ENCODE measurements at places on chromosomes 3 and 15.

DNA sequence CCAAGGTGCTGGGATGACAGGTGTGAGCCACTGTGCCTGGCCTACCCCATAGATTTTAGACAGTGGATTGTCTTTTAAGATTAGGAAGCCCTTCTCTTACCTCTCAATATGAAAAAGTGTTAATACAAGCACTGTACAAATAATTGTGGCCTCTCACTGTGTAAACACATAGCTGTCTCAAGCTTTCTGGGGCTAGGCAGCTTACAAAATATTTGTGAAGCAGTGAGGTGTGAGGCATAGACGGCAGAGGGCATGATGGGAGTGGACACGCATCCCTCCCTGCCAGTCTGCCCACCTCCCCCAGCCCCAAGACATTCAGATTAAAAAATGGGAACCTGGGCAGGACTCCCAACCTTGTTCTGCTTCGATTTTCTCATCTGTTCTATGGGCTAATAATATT, 34.6 kb downstream of the SQOR start:
- no peak for DNase-seq

- no peak for DNase-seq
These were observed 366.5 kb downstream of the LRRC3B start for GRCh38 chr3:26989037-26989436.

DNA sequence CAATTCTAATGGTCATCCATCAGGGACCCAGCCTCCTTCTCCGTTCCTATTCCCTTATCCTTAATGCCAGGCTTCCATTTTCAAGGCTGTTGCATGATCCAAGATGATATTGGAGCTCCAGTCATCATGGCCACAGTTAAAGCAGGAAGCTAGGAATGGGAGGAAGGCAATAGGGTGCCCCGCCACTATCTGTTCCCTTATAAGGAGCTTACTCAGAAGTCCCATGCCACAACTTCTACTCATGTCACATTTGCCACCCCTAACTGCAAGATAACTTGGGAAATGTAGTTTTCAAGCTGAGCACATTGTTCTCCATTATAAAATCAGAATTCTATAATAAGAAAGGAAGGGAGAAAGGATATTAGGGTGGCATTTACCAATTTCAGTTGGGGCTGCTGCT, 38.6 kb upstream of the SPSB4 start:
- no peak for DNase-seq

DNA sequence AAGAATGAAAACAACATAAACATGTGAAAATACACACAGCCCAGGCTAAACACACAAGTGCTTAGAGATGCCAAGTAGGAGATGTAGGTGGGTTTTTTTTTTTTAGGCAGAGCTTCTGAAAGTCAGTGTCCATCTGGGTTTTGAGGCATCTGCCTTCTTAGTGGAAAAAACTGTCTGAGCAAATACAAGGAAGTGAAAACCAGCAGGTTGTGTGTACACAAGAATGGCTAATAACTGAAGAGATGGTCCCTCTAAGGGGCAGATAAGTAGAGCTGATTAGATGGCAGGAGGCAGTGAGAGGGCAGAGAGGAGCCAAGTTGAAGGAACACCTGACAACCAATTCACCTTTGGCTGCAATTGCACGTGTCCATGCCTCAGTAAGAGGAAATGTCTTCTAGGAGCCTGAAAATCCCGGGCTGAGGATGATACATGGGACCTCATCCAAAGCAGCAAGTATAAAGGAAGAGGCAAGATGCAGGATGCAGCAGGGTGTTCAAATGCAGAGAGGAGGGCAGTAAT, 34.9 kb downstream of the CYP19A1 start:
- no peak for DNase-seq

GRCh38 chr15:89836267-89837133, 21.8 kb upstream of the ANPEP start:
- no peak for DNase-seq

DNA sequence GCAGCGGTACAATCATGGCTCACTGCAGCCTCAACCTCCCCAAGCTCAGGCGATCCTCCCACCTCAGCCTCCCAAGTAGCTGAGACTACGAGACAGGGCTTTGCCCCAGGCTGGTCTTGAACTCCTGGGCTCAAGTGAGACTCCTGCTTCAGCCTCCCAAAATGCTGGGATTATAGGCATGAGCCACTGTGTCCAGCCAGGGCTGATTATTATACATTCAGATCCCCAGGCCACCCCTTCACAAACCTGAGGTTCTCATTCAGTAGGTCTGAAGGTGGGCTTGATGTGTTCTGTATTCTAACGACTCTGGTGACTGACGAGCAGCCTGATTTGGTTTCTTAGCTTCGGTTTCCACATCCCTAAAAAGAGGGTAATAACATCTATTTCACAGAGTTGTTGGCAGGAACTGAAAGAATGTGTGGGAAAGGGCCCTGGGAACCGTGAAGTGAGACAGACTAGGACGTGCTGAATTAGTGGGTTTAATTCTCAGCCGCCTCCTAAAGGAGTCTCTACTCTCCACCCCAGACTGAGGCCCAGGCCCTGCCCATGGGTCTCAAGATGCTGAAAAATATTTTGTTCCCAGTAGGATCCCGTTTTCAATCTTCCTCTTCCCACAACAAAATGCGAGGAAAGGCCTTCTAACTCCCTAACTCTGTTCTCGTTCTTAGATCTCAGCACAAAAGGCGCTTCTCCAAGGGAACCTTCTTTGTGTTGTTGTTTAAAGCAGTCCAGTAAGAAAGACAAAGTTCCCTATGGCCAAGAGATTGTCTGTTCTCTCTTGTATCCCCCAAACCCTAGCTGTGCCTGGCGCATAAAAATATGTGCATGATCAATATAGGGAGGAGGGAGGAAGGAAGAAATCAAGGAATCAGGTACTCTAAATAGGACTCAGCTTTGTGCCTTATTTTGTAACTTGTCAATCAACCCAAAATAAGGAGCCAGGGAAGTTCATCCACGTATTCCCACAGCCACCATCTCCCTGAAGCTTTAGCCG, 210.0 kb upstream of the TOPAZ1 start:
- DNase-seq: no peak

GRCh38 chr3:127884041-127884440, 31.0 kb upstream of the KBTBD12 start:
- DNase-seq: no peak

DNA sequence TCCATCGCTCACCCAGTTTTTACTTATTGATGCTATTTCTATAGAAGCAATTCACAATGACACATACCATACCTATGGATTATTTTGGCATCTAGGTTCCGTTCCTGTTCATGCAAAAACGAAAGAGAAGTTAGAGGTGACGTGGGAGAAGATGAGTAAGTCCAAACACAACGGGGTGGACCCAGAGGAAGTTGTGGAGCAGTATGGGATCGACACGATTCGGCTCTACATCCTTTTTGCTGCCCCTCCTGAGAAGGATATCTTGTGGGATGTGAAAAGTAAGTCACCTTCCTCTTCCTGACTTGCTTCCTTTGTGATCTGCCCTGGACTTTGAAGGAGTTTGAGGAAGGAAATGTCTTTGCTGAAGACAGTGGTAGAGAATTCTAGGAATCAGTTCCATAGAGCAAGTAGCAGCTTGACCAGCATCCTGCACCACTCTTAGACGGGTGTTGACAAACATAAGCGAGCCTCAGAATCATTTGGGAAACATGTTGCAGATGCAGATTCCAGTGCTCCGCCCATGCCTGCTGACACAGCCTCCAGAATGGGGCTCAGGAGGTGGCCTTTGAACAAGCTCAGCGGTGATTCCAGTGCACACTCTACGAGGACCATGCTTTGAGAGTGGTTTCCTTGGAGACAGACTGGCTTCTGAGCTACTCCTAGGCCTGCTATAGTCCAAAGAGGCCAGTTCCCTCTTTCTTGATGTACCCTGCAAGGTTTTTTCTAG, 78.4 kb upstream of the LIMD1 start:
- no peak for DNase-seq

DNA sequence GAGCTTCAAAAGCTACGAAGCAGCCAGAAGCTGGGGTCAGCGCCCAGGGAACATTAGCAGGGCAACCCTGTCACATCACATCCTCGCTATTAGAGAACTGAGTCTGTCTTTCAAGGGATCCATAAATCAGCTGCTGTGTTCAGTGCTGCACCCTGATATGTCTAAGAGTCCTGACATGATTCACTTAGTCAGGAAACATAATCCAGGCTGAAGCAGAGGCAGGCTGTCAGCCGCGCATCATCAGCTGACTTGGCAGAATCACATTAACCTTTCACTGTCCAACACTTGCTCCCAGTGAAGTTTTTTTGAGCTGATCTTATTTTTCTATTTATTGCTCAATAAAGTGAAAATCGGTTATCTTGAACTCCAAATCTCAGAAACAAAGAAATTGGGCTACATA, 23.5 kb downstream of the MYH15 start:
- DNase-seq: no peak

- DNase-seq: no peak
These were observed 25.9 kb upstream of the FBN1 start for GRCh38 chr15:48671103-48672022.
